ENCODE measurements at places on chromosomes 7 and 10.
A peak's percentile ranks its signal among the peaks of the same experiment; 100 is the strongest.

DNA sequence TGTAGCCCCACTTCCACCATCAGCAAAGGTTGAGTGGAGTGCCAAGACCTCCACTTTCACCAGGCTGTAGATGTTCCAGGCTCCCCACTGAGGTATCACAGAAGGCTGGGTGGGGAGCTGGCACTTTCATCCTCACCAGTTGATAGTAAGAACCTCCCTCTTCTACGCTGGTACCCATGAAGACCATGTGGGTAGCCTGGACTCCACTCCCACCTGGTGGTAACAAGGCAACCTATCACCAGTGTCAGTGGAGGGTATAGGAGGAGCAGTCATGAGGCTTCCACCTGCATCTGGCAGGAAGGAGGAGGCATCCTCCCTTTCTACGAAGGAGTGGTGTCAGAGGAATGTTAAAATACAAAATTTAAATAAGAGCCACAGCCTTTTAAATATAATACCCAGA, 4.4 kb downstream of the SMIM30 start:
- no peak for DNase-seq

DNA sequence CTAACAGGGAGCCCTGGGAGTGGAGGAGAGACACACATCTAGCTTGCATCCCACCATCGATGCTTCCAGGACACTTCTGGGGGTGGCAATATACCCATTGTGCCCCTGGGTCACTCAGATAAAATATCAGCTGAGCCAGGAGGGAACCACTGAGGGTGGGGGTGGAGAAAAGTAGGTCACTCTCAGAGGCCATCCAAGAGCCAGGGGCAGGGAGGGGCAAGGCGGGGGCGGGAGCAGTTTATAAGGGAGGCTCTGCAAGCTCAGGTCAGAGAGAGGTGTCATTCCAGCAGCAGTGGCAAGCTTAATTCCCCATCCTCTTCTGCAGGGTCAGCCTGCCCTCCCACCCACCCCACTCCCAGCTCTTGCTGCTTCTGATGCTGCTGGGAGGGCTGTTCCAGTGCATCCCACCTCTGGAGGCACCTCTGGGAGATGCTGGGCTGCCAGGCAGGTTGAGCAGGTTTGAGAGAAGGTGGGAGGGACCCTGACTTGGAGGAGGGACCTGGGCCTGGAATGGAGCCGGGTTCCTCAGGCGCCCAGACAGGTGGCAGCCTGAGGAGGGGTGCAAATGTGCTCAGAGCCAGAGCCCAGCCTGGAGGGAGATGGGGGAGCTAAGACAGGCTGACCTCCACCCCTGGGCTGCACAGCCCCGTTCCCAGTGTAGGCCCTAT, 20.1 kb upstream of the TLX1 start:
- DNase-seq: no peak

GRCh38 chr7:67571026-67571545, 574.5 kb downstream of the TYW1 start:
- no peak for DNase-seq

DNA sequence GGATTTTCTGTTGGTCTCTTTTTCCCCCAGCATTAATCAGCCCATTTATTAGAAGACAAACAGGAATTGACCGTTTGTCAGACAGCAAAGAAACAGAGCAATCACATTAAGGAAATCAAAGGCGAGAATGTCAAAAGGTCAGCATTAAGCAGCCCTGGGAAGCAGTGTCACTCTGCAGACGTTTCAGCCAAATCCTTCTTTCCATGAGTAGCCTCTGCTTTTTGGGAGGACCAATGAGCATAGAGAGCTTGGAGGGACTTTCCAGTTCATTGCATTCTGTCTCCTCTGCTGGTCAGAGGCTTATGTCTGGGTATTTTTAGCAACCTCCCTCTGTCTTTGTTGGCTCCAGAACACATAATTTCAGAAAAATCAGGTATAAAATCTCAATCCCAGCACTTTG, 481.4 kb downstream of the GALNT17 start:
- peak; percentile 30 for DNase-seq

GRCh38 chr10:76190634-76191270, 759.3 kb downstream of the LRMDA start:
- DNase-seq: no peak

- no peak for DNase-seq
These were observed 452.5 kb downstream of the PLXNA4 start for GRCh38 chr7:132123773-132124172.

- no peak for DNase-seq
These were observed 573.2 kb downstream of the GLRX3 start for GRCh38 chr10:130709415-130709814.

GRCh38 chr10:100993986-100994708, 5.5 kb upstream of the LZTS2 start:
- peak; percentile 68 for DNase-seq

DNA sequence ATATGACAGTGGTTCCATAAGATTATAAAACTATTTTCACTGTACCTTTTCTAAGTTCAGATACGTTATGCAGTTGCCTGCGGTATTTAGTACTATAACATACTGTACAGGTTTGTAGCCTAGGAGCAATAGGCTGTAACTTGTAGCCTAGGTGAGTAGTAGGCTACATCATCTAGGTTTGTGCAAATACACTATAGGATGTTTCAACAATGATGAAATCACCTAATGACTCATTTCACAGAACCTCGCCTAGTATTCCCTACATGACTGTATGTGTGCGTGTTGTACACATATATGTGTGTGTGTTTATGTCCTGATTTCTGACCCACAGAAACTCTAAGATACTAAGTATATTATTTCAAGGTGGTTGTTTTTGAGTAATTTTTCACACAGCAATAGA, 139.0 kb downstream of the HERPUD2 start:
- DNase-seq: no peak

DNA sequence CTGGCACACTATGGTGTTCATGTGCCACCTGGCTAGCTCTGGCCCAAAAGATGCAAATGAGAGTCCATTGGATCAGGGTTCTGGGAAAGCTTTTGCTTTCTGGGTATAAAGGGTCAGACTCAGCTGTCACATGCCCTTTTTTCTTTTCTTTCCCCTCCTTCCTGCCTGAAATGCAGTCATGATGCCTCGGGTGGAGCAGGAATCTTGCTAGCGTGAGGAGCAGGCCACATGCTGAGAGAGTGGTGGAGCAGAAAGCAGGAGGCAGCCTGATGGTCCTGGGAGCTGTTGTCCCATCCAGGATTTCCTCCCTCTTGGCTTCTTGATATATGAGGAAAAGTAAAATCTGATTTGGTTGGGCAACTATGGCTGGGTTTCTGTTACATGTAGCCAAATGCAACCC, 2.7 kb upstream of the LHPP start:
- DNase-seq: no peak

DNA sequence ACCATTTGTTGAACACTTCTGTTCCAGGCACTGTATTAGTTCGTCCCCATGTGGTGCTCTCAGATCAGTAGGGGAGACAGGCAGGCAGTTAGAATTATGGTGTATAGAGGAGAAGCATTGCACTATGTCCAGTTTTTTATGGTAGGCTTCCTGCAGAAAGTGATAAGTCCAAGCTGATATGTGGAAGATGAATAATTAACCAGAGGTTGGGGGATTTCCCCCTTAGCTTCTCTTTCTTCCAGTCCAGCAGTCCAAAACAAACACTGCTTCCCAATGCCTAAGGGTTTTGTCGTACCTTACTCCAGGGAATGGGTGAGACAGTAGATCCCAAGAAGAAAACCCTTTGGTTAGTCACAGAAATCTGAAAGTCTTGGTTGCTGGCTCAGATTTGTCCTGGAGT, 19.2 kb downstream of the HIF1AN start:
- no peak for DNase-seq

DNA sequence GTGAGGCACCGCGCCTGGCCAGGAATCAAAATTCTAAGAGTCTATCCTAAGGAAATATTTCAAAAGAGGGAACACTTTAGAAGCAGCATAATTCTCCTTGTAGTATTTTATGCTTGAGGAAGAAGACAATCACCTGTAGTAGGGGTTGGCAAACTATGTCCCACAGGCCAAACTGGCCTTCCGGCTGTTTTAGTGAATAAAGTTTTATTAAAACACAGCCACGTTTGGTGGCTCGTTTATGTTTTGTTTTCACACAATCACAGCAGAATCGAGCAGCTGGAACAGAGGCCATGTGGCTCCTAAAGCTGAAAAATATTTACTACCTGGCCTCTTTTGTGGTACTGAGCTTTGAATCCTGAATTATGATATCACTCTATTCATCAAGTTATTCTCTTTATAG, 131.7 kb upstream of the TNS3 start:
- DNase-seq: no peak

DNA sequence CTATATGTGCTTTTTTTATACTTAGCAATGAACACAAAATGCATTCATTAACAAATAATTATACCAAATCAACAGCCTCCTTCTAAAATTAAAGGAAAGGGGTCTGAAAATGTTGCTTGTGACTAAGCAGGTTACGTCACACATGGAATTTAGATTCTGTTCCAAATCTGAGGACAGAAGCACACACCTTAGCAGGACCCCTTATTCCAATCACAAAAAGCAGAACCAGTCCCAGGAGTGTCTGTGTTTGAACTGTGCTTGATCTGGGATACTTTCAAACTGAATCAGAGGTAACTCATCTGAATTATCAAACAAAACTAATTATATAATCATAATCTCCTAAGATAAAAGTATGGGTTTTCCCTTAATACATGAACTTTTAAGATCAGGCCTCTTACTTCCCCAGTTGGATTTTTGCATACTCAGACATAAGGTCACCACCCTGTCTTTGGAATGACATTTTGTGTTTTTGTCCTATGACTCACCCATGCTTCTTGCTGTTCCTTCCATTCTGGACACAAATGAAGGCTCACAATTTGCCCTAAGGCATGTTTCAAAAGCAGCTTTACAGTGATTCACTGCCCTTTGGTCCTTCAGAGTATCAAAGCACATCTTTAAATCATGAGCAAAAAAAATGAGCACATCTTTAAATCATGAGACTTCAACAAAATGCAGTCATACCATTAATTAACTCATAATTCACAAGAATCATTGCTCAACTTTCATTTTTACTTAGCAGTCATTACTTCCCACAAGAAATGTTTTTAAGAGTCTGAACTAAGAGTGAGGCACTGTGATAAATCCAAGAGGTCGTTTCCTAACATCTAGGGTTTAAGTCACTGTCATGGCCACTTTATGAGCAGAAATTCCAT, 35.5 kb downstream of the SEMA3C start:
- DNase-seq: no peak

DNA sequence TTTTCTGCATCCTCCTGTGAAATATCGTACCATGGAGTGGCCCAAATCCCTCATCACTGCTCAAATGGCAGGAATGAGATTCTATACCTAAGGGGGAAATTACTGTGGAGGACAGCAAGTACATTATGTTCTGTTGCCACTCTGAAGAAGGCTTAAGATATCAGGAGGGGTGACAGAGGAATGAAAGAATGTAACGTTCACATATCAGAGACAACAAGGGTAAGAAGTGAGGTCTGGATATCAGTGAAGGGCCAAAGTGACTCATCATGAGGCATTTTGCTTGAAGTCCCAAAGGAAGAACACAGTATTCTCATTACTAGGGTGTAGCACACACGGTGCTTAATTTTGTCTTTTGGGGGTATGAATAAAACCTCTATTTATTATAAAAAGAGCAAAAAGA, 71.5 kb upstream of the SLC13A1 start:
- DNase-seq: no peak

GRCh38 chr10:75146780-75147179, 35.3 kb downstream of the SAMD8 start:
- DNase-seq: no peak

- DNase-seq: no peak
These were observed 3.6 kb downstream of the VOPP1 start for GRCh38 chr7:55568613-55569268.

DNA sequence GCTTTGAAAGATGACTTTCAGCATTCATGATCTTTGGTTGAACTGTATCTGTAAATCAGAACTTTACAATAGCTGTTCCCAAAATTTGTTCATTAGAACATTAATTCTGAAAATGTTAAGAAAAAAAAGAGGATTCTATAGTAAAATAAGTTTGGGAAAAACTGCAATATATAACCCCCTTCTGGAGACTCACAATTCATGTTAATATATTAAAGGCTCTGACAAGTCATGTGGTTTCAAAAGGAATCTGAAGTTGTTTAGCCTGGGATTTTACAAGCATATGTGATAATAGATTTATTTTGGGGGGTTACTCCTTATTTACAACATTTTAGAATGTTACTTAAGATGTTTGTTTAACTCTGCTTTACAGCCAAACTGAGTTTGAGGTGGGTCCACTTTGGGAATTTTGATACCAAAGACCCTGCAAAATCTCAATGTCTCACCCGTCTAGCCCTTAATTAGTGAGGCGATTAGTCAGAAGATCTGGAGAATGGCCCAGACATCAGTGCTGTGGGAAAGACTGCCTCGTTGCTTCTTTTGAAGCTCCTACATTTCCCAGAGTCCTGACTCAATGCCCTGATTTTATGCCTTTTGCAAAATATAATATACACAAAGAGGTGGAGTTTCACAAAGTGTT, 40.0 kb downstream of the CDK1 start:
- no peak for DNase-seq

GRCh38 chr7:123241809-123242208, 42.0 kb upstream of the SLC13A1 start:
- no peak for DNase-seq

DNA sequence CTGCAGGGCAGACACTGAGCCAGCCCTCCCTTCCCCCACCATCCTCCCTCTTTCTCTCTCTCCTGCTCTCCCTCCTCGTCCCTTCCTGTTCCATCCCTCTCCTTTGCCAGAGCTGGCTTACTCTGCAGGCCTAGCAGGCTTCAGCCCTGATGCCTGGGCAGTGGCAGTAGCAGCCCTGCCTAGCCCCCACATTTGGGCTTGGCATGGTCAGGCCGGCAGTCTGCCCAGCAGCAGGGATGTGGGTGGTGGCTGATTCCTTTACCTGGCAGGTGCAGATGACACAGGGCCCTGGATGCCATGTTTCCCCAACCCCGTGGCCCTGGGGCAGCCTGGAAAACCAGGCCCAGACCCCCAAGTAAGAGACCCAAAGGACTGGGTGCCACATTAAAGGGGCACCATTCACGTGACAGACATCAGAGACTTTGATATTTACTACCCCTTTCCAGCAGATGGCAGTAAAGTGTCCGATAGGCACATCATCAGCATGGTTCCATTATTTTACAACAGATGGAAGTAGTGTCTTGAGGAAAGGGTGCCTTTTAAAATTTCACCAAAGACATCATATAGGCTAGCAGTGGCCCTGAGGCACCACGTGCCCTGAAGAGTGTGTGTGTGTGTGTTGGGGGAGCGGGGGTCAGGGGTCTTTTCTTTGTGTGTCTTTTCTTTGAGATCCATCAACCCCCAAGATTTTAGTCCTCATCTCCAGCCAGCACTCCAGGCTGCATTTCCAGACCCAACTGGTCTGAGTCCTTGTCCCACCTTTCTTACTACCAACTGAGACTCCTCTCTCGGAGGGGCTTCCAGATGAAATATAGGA, 5.9 kb downstream of the KCP start:
- peak; percentile 13 for DNase-seq

DNA sequence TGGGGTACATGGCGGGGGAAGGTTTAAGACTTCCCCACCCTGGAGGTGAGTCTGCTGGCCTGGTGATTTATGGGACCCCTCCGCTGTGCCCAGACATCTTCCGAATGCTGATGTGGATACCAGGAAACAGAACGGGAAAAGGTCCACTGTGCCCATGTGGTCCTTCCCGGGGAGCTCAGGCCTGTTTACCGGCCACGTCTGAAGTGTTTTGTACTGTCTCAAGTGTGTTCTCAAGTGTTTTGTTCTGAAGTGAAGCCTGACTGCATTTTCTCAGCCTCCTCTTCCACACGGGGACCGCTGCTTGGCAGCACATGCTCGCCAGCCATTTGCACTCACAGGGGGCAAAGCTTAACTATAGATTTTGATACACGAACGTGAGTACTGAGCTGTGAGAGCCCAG, 127.2 kb downstream of the TEX36 start:
- no peak for DNase-seq

- no peak for DNase-seq
These were observed 51.6 kb downstream of the RNLS start for GRCh38 chr10:88531392-88532052.

GRCh38 chr10:45005284-45005683, 4.6 kb downstream of the ZNF22 start:
- no peak for DNase-seq

All from femur (tissue), 1 donor.